CD4-positive, alpha-beta memory T cell (primary cell): ENCODE measurements at places on chromosomes 11 and 22. TPM values are rescaled to one million over a fixed set of nuclear protein-coding genes. Genes with fewer than 3 reads are reported as not detected.

GRCh38 chr11:694563-695287 lies at the start of gene DEAF1:
Gene DEAF1, minus strand, starts transcription at chr11:695222. Its CDS starts 175 bp downstream, at chr11:695047.
- peaks cover 61% of the 10 kb centered on the region for H3K4me1 ChIP-seq
- no peaks in the 10 kb centered on the region for H3K27me3 ChIP-seq
- H3K27ac ChIP-seq, result peak within 1 kb of the TSS; percentile 98
- peaks cover 2% of the 10 kb centered on the region for H3K36me3 ChIP-seq
- peak; percentile 98 for DNase-seq
- H3K4me3 ChIP-seq, result peak within 1 kb of the TSS; percentile 69

The RFPL3 gene
- total RNA-seq, result not detected

- H3K36me3 ChIP-seq, result no peaks in the 10 kb centered on the region
- H3K4me3 ChIP-seq, result no peak overlapping the region
- no peak overlapping the region for H3K27ac ChIP-seq
- no peaks in the 10 kb centered on the region for H3K27me3 ChIP-seq
- no peak for DNase-seq
Observed at GRCh38 chr11:12069066-12069676, 41.2 kb upstream of the MICAL2 start.

- no peaks in the 10 kb centered on the region for H3K36me3 ChIP-seq
- H3K27ac ChIP-seq, result no peak overlapping the region
- no peak for DNase-seq
- peaks cover 9% of the 10 kb centered on the region for H3K4me1 ChIP-seq
Observed at GRCh38 chr11:112179601-112180000, 4.3 kb downstream of the BCO2 start.

- no peaks in the 10 kb centered on the region for H3K4me1 ChIP-seq
- H3K27me3 ChIP-seq, result no peaks in the 10 kb centered on the region
- H3K36me3 ChIP-seq, result no peaks in the 10 kb centered on the region
- DNase-seq, result no peak
Observed at GRCh38 chr11:29518389-29519174, 498.2 kb downstream of the KCNA4 start.

The MAJIN gene
- 0.44 TPM for total RNA-seq

GRCh38 chr22:46931881-46932280 lies 169.4 kb downstream of the TBC1D22A start:
- H3K4me3 ChIP-seq, result no peak overlapping the region
- H3K27ac ChIP-seq, result no peak overlapping the region
- no peaks in the 10 kb centered on the region for H3K27me3 ChIP-seq
- no peaks in the 10 kb centered on the region for H3K4me1 ChIP-seq
- peaks cover 6% of the 10 kb centered on the region for H3K36me3 ChIP-seq
- no peak for DNase-seq

The CRYBA4 gene
- total RNA-seq, result not detected

DNA sequence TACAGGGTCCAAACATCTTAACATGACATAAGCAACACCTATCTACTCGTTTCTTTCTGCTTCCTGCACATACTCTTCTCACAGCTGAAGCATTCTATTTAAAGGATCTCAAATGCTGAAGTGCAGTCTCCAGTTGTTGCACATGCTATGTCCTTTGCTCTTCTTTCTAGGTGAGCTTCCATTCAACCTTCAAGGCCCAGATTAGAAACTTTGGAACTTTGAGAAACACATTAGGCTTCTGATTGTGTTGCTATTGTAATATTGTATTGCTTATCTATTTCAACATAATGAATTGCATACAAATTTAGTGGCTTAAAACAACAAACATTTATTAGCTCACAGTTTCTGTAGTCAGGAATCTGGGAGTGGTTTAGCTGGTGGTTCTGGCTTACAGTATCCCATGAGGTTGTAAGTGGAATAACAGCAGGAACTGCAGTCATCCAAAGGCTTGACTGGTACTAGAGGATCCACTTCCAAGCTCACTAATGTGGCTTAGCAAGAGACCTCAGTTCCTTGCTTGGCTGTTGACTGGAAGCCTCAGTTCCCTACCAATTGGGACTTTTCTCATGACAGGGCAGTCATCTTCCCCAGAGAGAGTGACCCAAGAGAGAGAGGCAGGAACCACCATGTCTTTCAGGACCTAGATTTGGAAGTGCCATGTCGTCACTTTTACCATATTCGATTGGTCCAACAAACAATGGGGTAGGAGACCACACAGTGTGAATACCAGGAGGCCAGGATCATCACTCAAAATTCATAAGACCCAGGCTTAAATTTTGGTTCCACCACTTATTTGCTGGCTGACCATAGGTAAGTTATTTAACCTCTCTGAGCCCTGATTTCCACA lies 27.2 kb upstream of the RASSF10 start:
- H3K36me3 ChIP-seq, result no peaks in the 10 kb centered on the region
- no peaks in the 10 kb centered on the region for H3K27me3 ChIP-seq
- no peak overlapping the region for H3K27ac ChIP-seq
- H3K4me3 ChIP-seq, result no peak overlapping the region
- no peaks in the 10 kb centered on the region for H3K4me1 ChIP-seq

DNA sequence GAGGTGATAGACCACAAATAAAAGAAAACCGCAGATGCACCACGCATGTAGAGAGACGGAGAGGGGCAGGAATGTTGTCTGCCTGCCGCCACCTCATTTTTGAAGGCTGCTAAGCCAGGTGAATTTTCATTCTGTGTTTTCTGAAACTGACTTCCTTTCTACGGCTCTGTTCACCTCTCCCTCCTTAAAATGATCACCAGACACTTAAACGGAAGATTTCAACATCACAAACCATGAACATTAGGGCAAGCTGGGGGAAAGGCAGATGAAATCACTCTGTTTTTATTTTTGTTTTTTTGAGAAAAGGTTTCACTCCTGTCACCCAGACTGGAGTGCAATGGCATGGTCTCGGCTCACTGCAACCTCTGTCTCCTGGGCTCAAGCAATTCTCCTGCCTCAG lies 232.4 kb downstream of the MIAT start:
- H3K4me1 ChIP-seq, result no peaks in the 10 kb centered on the region
- H3K36me3 ChIP-seq, result no peaks in the 10 kb centered on the region
- DNase-seq, result no peak

DNA sequence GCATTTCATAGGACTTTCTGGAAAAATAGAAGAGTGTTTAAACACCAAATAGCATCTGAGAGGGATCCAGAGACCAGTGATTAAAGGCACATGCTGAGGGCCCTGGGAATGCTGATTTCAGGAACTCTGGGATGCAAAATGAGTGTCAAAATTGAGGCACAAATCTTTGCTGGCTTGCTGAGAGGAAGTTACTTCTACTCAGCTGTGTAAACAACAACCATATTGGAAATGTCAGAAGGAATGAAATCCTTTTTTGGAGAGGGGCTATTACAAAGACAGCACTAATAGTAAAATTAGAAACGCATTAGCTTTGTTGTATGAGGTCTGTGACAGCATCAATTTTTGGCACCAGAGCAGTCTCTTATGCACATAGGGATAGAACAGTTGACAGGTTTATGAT lies 267.8 kb upstream of the RAG2 start:
- H3K4me3 ChIP-seq, result no peak overlapping the region
- H3K4me1 ChIP-seq, result no peaks in the 10 kb centered on the region
- DNase-seq, result no peak
- no peaks in the 10 kb centered on the region for H3K36me3 ChIP-seq

GRCh38 chr11:85266646-85267045 lies 360.5 kb downstream of the DLG2 start:
- no peaks in the 10 kb centered on the region for H3K27me3 ChIP-seq
- H3K36me3 ChIP-seq, result no peaks in the 10 kb centered on the region
- H3K4me1 ChIP-seq, result no peaks in the 10 kb centered on the region
- no peak for DNase-seq
- no peak overlapping the region for H3K27ac ChIP-seq
- H3K4me3 ChIP-seq, result no peak overlapping the region

DNA sequence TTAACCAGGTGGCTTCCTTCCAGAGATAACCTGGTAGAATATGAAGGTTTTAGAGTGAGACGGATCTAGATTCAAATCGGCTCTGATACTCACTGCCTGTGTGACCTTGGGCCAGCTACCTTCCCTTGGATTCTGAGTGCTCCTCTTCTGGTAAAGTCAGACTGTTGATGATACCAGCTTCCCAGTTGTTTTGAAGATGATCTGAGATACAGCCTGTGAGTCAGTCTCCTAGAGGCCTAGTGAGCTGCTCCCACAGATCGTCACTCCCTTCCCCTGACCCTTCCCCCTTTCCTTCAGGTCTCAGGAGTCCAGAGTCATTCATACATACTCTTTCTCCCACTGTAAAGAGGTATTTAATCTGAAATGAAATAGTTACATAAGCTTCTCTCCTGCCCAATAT lies 207.8 kb downstream of the GRIK4 start:
- peaks cover 4% of the 10 kb centered on the region for H3K27me3 ChIP-seq
- no peaks in the 10 kb centered on the region for H3K36me3 ChIP-seq
- H3K4me1 ChIP-seq, result no peaks in the 10 kb centered on the region
- DNase-seq, result no peak

GRCh38 chr11:11805228-11805627 lies 36.5 kb upstream of the USP47 start:
- no peak overlapping the region for H3K27ac ChIP-seq
- H3K4me3 ChIP-seq, result no peak overlapping the region
- H3K4me1 ChIP-seq, result no peaks in the 10 kb centered on the region
- no peaks in the 10 kb centered on the region for H3K27me3 ChIP-seq
- DNase-seq, result no peak

The SCT gene
- total RNA-seq, result not detected

DNA sequence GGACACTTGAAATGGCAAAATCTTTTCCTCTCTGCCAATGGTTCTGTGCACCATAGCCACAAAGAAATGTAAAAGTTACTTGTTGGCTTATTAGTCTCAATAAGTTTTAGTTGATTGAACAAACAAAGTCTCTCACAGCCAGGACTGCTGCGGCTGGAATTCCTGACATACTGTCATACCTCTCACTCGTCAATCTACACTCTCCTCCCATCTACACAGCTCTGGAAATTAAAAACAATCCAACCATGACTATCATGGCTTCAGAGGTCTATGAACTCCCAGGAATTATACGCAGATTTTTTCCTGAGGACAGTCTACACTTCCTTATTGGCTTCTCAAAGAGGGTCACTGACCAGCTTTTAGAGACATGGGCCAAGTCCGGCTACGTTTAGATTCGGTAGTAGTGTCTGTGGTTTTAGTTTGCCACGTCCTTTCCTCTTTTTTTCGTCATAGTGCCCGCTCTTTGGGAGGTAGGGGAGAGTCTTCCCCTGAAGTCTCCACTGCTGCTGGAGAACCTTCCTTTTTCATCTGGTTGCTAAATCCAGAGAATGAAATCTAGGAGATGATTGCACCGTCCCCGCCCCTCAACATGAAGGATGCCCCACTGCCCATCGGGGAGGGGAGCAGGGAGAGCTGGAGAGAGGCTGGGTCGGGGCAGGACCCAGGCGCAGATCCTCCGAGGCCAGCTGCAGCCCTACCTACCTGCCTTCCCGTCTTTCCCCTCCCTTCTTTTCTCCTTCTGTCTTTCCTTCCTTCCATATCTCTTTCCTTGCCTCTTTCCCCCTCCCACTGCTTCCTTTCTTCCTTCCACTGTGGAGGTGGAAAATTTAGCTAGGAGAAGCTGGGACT lies 1.0 kb upstream of the PLEKHB1 start:
- H3K36me3 ChIP-seq, result no peaks in the 10 kb centered on the region
- no peak overlapping the region for H3K27ac ChIP-seq
- no peak for DNase-seq
- H3K27me3 ChIP-seq, result no peaks in the 10 kb centered on the region
- H3K4me1 ChIP-seq, result peaks cover 8% of the 10 kb centered on the region
- H3K4me3 ChIP-seq, result no peak overlapping the region

DNA sequence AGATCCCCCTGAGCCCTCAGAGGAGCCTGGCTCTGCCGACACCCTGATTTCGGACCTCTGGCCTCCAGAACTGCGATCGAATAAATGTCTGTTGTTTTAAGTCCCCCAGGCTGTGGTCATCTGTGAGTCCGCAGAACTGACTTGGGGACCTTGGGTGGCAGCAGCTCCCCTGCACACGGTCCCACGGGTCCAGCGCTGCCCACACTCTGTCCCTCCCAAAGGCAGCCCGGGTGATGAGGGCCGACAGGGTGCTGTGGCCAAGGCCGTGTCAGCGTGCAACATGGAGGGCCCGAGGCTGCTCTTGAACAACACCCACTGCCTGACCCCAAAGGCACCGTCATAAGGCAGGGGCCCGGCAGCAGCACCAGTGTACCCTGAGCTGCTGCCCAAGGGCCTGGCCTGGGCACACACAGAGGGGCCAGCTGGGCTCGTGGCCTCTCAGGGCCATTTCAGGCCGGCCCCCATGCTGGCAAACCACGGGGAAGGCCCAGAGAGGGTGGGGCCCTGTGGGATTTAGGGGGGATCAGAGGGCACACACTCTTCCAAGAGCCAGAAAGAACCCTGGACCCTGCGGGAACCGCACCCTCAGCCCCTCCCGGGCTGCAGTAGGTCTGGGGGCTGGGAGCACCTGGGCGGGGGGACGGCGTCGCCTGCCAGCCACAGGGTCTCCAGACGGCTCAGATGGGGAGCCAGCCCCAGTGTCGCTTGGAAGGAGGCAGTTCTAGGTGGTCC lies 77.1 kb upstream of the PRR5 start:
- H3K27me3 ChIP-seq, result no peaks in the 10 kb centered on the region
- peaks cover 11% of the 10 kb centered on the region for H3K4me1 ChIP-seq
- no peak overlapping the region for H3K4me3 ChIP-seq
- no peak overlapping the region for H3K27ac ChIP-seq
- no peak for DNase-seq

GRCh38 chr11:120224972-120225909 lies 14.4 kb downstream of the OAF start:
- H3K36me3 ChIP-seq, result no peaks in the 10 kb centered on the region
- no peak overlapping the region for H3K27ac ChIP-seq
- no peak for DNase-seq
- no peaks in the 10 kb centered on the region for H3K27me3 ChIP-seq
- H3K4me3 ChIP-seq, result no peak overlapping the region
- no peaks in the 10 kb centered on the region for H3K4me1 ChIP-seq

DNA sequence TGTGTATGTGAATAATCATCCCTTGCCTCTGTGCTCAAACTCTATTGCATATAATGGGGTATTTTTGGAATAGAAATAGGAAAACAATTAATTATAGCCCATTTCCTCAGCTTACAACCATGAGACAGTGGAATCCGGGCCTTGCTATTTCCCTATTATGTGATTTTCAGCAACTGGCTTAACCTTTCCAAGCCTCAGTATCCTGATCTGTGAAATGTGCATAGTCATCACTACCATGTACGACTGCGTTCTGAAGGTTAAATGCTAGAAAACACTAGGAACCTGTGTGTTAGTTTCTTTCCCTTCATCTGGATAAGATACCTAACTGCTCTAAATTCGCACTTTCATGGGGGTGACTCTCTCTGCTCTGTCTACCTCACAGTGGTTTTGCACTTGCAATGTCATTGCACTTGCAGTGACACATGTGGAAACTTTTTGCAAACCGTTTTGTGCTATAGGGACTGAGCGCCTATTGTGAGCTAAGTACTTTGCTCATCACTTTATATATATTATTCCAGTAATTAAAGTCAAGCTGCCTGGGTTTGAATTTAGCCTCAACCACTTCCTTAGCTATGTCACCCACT lies 48.3 kb downstream of the IRAG1 start:
- H3K4me1 ChIP-seq, result no peaks in the 10 kb centered on the region
- no peaks in the 10 kb centered on the region for H3K27me3 ChIP-seq
- H3K27ac ChIP-seq, result no peak overlapping the region
- no peaks in the 10 kb centered on the region for H3K36me3 ChIP-seq

The VPREB1 gene
- not detected for total RNA-seq

- H3K4me1 ChIP-seq, result no peaks in the 10 kb centered on the region
- no peaks in the 10 kb centered on the region for H3K36me3 ChIP-seq
- no peak for DNase-seq
Observed at GRCh38 chr11:95466416-95466815, 235.4 kb upstream of the SESN3 start.
